Body of pancreas (tissue), 4 donors: ENCODE measurements at places on chromosomes 4 and X. TPM values are rescaled to one million over a fixed set of nuclear protein-coding genes. Genes with fewer than 3 reads are reported as not detected.

Gene NUDT10
- not detected for total RNA-seq

Gene ADH4
- total RNA-seq: not detected

DNA sequence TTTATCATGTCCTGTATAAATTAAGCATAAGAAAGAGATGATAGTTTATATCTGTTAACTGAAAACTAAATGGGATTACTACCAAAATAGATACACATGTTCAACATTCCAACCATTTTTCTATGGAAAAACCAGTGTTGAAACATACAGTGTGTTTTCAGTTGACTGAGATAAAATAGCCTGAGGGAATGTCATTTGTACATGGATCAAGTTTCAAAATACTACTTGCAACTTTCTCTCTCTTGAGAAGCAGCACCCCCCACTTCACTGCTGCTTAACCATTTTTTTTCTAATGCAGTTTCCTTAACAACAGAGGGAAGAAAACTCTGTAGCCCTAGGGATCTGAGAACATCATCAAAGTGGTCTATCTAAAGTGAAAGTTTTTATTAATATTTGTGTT lies 70.8 kb downstream of the NPNT start:
- H3K4me1 ChIP-seq: peaks cover 9% of the 10 kb centered on the region
- no peak overlapping the region for H3K27ac ChIP-seq
- DNase-seq: no peak
- no peak overlapping the region for H3K4me3 ChIP-seq
- no peaks in the 10 kb centered on the region for H3K36me3 ChIP-seq

- no peak overlapping the region for H3K27ac ChIP-seq
- H3K36me3 ChIP-seq: no peaks in the 10 kb centered on the region
- no peaks in the 10 kb centered on the region for H3K4me1 ChIP-seq
- no peak overlapping the region for H3K4me3 ChIP-seq
- no peaks in the 10 kb centered on the region for H3K27me3 ChIP-seq
- DNase-seq: no peak
These were observed 439.2 kb upstream of the FAM47C start for GRCh38 chrX:36568946-36569345.

- DNase-seq: no peak
- no peaks in the 10 kb centered on the region for H3K27me3 ChIP-seq
- no peak overlapping the region for H3K27ac ChIP-seq
- H3K4me3 ChIP-seq: no peak overlapping the region
These were observed 550.3 kb downstream of the RAB28 start for GRCh38 chr4:12933760-12934221.

- no peak overlapping the region for H3K4me3 ChIP-seq
- no peak overlapping the region for H3K27ac ChIP-seq
- H3K27me3 ChIP-seq: no peaks in the 10 kb centered on the region
- no peak for DNase-seq
- H3K4me1 ChIP-seq: peaks cover 11% of the 10 kb centered on the region
These were observed 5.4 kb downstream of the FAM47E start for GRCh38 chr4:76256968-76257367.

DNA sequence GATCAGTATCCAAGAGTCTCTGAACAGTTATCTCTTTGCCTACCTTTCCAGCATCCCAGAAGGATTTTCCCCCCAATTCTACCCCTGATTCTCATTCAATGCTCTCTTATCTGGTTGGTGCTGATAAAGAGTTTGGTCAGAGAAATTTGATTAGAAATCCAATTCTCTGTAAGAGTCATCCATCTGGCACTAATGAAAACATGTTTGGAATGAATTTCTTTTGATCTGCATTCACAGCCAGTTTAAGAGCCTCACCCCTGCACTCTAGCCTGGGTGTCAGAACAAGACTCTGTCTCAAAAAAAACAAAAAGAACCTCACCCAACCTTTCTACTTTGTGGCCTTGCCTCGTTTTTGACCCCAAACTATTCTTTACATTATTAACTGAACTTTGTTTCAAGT lies 122.1 kb downstream of the MANBA start:
- no peaks in the 10 kb centered on the region for H3K36me3 ChIP-seq
- DNase-seq: no peak
- no peaks in the 10 kb centered on the region for H3K27me3 ChIP-seq
- H3K4me1 ChIP-seq: no peaks in the 10 kb centered on the region

Gene RASL11B
- total RNA-seq: 1.3 TPM

DNA sequence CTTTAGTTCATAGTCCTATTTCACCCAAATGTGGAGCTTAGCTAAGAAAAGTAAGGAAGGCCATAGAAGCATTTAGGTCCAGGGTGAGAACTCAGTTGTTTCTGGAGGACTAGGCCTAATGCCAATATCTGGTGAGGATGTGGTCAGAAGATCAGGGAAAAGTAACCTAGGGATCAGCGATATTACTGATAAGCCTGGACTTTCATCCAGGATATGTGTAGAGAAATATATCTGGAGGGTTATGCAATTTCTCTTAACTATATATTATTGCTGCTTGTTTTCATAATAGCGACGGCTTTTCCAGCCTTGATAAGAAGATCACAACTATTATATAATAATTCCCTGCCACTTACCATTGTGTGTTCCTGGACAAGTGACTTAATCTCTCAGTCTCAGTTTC lies 81.1 kb downstream of the FRAS1 start:
- no peak overlapping the region for H3K4me3 ChIP-seq
- H3K27ac ChIP-seq: no peak overlapping the region
- peaks cover 12% of the 10 kb centered on the region for H3K4me1 ChIP-seq
- no peaks in the 10 kb centered on the region for H3K27me3 ChIP-seq
- no peaks in the 10 kb centered on the region for H3K36me3 ChIP-seq
- DNase-seq: no peak

- no peak overlapping the region for H3K4me3 ChIP-seq
- peaks cover 5% of the 10 kb centered on the region for H3K4me1 ChIP-seq
- H3K27ac ChIP-seq: no peak overlapping the region
- DNase-seq: no peak
- no peaks in the 10 kb centered on the region for H3K27me3 ChIP-seq
These were observed 212.1 kb downstream of the CHIC2 start for GRCh38 chr4:53852343-53852742.

DNA sequence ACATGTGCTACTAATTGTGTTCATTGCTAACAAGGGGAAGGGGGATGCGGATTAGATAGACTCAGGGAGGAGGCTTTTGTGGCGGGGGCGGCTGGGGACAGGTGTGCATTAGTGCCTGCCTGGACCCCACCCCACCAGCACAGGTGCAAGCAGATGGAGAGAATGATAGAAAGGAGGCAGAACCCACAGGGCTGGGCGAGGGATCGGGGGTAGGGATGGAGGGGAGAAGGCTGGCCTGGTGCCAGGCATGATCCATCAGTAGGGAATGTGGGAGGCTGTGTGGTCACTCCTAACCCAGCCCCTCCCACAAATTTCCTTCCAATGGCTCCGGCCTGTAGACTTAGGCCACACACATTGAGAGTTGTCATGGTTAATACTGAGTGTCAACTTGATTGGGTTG lies 30.5 kb upstream of the CRMP1 start:
- H3K4me3 ChIP-seq: no peak overlapping the region
- no peak overlapping the region for H3K27ac ChIP-seq
- H3K4me1 ChIP-seq: no peaks in the 10 kb centered on the region
- no peaks in the 10 kb centered on the region for H3K27me3 ChIP-seq

- H3K27me3 ChIP-seq: no peaks in the 10 kb centered on the region
- no peak for DNase-seq
- no peak overlapping the region for H3K27ac ChIP-seq
- no peaks in the 10 kb centered on the region for H3K4me1 ChIP-seq
These were observed 393.6 kb downstream of the IL15 start for GRCh38 chr4:142030010-142030409.

DNA sequence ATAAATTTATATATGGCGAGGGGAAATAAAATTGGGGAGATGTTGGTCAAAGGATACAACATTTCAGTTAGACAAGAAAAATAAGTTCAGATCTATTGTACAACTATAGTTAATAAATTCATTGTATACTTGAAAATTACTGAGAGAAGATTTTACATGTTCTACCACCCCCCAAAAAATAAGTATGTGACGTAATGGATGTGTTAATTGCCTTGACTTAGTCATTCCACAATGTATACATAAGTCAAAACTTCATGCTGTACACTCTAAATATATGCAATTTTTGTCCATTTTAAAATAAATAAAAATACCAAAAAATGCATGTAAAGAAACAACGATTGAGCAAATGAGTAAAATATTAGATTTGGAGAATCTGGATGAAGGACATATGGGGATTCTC lies 1.8 kb downstream of the USP11 start:
- no peak for DNase-seq
- H3K4me3 ChIP-seq: no peak overlapping the region
- peak overlapping the region; percentile 98 for H3K27ac ChIP-seq
- no peaks in the 10 kb centered on the region for H3K36me3 ChIP-seq
- H3K27me3 ChIP-seq: no peaks in the 10 kb centered on the region
- peaks cover 8% of the 10 kb centered on the region for H3K4me1 ChIP-seq
